NCI-H1694 (cell line): ENCODE measurements at places on chromosomes 2 and 18.

DNA sequence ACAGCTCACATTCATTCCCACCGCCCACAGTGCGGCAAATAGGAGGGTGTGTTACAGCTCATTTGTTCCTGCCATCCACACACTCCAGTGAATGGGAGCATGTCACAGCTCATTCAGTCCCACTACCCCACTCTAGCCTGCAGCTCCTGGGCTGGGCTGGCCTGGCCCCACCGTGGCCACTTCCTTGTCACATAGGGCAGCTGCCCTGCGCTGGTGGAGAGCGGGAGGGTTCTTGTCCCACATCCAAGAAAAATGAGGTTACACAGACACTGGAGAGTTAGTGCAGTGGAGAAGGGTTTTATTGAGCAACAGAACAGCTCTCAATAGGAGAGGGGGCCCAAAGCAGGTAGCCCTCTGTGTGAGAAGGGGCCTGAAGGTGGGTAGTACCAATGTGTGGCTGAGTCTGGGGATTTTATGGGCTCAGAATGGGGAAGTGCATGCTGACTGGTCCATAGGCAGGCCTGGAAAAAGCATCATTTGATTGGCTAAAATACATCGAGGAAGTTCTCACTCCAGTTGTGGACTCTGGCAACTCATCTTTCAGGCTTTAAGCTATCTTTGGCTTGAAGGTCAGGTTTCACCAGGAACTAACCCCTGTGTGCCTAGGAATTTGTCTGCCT lies 249.7 kb downstream of the ETAA1 start:
- no peak for DNase-seq

DNA sequence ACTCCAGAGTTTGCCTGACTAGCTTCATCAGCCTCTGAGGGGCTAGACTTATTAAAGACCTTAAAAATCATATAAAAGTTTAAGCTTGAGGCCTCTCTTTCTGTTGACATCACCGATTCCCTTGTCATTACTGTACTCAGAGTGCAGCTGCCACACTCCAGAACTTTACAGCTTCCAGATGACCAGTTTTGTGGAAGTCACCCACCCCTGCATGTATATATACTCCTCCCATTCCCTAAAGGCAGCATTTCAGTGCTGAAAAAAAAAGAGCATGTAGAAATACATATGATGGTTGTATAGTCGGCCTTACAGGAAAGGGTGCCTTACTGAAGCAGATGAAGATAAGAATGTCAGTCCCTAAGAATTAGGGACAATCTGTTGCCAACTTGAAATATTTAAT lies 117.3 kb downstream of the FEZ2 start:
- no peak for DNase-seq

GRCh38 chr2:171745141-171745540 lies 57.9 kb downstream of the DYNC1I2 start:
- no peak for DNase-seq

DNA sequence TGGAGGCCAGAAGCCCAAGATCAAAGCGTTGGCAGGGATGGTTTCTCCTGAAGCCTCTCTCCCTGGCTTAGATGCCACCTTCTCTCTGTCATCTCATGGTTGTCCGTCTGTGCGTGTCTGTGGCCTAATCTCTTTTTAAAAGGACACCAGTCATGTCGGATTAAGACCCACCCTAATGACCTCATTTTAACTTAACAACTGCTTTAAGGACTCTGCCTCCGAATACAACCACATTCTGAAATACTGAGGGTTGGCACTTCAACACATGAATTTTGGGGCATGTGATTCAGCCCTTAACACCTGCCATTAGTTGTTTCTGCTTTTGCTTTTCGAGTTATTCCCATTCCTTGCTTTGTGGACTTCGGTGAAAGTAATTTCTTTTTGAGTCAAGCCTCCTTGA lies 97.8 kb upstream of the SMIM21 start:
- DNase-seq = no peak
